ENCODE measurements at places on chromosomes 5 and 9.

- DNase-seq, result no peak
Measured at GRCh38 chr5:169631360-169631759, 5.7 kb upstream of the DOCK2 start.

- DNase-seq, result no peak
Measured at GRCh38 chr9:135886147-135886981, 21.0 kb downstream of the CAMSAP1 start.

DNA sequence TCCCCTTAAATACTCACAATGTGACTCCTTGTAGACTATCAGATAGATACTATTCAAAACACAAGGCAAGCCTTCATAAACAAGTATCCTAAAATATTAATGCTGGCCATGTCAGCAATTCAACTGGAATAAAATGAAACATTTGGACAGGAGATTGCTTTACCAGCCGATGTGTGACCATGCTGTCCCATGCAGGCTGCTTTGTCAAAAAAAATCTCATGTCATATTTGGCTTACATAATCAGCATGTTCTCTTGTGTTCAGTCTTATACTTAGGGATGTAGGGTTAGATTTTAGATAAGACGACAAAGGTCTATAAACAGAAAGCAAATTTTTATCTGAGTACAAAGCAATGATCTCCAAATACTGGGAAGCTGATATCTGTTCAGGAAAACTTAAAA lies 108.5 kb downstream of the NR6A1 start:
- DNase-seq, result no peak

- no peak for DNase-seq
Measured at GRCh38 chr9:130933114-130934046, 5.7 kb downstream of the FIBCD1 start.

GRCh38 chr5:151240924-151241635 lies 11.9 kb upstream of the GM2A start:
- DNase-seq, result no peak

- no peak for DNase-seq
Measured at GRCh38 chr9:85743275-85744128, 1.7 kb upstream of the AGTPBP1 start.

DNA sequence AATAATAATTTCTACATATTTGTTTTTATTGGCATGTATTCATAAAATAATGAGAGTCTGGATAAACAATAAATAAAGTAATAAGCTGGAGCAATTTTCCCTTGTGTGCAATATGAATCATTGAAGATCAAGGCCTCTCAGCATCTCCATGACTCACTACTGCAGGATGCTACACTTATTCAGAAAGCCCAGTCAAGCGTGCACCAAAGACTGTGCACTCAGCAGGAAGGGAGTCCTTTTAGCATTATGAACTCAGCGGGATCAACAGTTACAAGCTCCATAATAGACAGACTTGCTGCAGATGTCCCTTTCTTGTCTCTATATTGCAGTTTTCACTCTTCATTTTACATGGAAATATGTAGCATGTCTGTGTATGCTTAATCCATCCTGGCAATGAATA lies 485.3 kb downstream of the CDH9 start:
- DNase-seq, result peak; percentile 99

- DNase-seq, result no peak
Measured at GRCh38 chr9:84691634-84692033, 22.1 kb downstream of the NTRK2 start.

- DNase-seq, result no peak
Measured at GRCh38 chr9:5518171-5518936, 8.0 kb downstream of the PDCD1LG2 start.

DNA sequence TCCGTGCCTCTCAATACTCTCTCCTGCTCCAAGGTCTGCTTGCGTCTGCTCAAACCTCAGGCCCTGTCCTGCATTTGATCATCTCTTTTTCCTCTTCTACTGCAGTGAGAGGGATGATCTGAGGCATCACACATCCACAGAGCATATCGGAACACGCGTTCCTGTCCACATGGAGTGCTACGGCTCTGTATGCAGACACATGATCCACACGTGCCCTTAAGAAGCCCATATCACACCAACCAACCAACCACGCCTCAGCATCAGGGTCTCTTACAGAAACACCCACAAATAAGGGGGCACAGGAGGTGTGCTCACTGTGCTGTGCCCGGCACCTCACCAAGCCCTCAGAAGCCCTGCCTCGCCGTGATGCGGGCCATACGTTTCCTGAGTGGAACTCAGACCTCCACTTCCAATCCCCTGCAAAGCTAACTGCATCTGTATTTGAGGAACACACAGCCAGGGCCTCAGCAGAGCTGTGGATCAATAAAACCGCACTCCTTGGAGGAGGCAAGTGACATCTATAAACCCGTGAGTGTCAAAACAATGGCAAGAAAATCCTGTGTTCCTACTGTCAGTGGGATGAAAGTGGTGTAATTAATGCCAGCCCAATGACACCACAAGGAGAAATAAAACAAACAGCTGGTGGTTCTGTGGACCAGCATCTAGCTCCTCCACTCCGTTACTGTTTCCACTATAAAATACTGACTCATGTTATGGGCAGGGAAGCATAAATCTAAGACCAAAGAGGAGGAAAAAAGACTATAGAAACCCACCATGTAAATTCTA lies 40.4 kb downstream of the AK8 start:
- DNase-seq, result no peak

- DNase-seq, result no peak
Measured at GRCh38 chr9:76789840-76790239, 25.6 kb downstream of the PCA3 start.

Data from NCI-H2081 treated with DMSO at 0.1 percent for 48 hours (cell line).